AML-193 (cell line): ENCODE measurements at places on chromosomes 6 and 20.

DNA sequence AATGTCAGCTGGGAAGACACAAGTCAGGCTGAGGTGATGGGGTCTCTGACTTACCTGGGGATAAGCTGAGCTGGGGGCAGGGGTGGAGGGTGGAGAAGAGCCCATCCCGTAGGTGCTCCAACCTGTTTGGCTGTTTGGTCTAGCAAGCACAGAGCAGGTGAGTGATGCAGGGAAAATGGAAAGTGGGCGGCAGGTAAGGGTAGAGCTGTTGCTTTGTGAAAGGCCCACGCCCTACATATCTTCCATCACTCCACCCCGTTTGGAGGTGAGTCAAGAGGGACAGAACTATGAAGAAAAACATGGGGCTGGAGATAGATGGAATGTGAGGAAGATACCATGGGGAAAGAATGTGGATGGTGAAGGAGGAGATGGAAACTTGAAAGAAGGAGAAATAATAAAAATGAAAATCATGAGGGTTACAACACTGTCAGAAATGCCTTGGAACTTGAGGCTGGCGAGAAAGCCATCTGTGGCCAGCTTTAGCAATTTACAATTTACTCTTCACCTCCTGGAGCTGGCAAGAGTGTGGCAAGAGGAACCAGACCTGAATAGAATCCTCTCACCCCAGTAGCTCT lies 1.3 kb downstream of the LY6G6C start:
- no peak for DNase-seq

DNA sequence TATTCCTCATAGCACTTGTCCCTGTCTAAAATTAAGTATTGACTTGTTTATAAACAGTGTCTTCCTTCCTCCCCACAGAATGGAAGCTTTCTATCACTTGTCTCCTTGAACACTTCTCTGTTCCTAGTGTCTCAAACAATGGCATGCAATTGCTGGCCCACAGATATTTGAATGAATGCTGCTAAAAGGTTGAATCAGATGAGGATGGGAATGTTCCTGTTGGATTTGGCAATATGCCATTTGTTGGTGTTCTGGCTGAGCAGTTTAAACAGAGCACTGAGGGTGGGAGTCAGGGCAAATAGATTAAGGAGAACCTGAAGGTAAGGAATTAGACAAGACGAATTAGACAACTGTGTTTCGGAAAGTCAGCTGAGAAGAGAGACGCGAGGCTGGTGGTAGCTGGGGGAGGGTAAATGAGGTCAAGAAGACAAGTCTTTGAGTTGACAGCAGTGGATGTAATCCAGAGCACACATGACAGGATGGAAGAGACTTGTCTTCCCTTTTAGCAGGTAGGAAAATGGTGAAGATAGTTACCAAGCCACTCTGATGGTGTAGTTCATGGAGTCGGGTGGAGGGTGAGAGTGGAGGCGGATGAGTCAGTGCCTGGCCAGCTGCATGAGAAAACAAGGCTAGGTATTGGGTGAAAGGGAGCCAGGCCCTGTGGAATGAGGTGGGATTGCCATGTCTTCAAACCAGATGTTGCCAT lies 58.3 kb upstream of the GNRH2 start:
- DNase-seq = no peak

DNA sequence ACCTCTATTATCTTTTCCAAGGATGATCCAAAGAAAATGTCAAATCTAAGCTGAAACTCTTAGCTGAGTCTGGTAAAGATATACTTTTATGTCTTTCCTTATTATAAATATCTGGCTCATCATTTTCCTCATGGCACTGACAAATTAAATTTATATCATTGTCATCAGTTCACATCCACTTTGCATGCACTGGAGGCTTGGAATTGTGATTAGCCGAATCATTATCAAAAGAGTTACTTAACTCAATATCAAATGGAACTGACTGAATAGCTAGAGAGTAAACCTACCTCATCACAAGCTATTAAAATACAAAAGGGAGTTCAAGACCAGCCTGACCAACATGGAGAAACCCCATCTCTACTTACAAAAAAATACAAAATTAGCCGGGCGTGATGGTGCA lies 713.9 kb upstream of the MARCKS start:
- no peak for DNase-seq

DNA sequence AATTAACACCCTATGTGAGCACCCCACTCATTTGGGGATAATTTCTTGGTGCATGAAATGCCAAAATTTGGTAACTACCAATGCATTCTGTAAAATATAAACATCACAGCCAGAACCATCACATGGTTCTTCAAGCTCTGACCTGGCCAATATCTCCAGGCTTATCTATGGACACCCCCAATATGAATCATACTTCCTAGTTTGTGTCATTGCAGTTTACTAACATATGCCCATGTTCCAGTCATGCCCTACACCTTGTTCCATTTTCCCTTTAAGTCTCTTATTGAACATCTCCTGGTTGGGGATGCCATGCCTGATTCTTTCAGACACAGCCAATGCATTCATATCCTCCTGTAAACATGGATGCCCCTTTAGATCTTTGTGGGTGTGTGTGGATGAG lies 572.8 kb upstream of the BTBD3 start:
- no peak for DNase-seq

GRCh38 chr20:3896302-3896701 lies 7.1 kb downstream of the PANK2 start:
- DNase-seq = no peak

DNA sequence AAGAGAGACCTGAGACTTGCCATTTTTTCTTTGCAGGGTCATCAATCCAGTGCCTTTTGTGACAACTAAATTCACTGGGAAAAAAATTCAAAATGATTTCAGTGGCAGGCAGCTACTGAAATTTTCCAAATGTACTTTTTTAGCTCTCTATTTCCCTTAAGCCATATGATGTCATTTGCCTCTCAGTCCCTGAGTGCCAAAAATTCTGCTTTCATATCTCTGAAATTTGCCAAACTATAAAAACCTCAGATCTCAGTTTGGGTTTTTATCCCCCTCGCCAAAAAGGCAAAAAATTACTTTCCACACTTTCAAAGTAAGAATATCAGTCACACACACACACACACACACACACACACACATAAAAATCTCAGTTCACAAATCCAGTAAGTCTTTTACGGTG lies 651.3 kb upstream of the ARID1B start:
- no peak for DNase-seq

GRCh38 chr6:143864234-143864633 lies at the start of gene ZC2HC1B:
Gene ZC2HC1B (plus strand): TSS chr6:143864474. CDS start chr6:143864540, 66 bp downstream.
- no peak for DNase-seq

GRCh38 chr20:50810842-50811241 lies 16.0 kb downstream of the BCAS4 start:
- no peak for DNase-seq

- DNase-seq = no peak
These were observed 265.2 kb downstream of the TAF4 start for GRCh38 chr20:61800359-61801064.

GRCh38 chr6:14476793-14477531 lies 359.4 kb downstream of the CD83 start:
- DNase-seq = no peak

- no peak for DNase-seq
These were observed 183.6 kb downstream of the PRL start for GRCh38 chr6:22113026-22113766.

GRCh38 chr6:89254569-89254968 lies 37.4 kb upstream of the GABRR1 start:
- DNase-seq = no peak

DNA sequence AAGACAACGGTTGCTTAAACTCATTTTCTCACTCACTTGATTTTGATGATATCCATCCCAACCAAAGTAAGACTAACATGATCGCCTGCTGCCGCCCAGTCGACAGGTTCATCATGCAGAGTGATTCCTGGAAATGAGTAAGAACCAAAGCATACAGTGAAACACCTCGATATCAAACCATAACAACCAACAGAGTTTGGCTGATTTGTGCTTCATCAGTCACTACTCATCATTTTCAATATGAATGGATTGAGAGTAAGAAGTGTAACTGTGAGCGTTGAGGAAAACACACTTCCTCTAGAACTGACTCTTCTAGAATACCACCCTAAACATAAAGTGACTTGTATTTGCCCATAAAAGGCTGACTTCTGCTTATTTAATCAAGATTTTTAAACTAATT lies 29.2 kb upstream of the ALDH8A1 start:
- DNase-seq = no peak

- no peak for DNase-seq
These were observed 18.7 kb downstream of the TGM6 start for GRCh38 chr20:2399390-2399789.

- DNase-seq = no peak
These were observed 143.6 kb downstream of the PHACTR3 start for GRCh38 chr20:59747671-59748515.

DNA sequence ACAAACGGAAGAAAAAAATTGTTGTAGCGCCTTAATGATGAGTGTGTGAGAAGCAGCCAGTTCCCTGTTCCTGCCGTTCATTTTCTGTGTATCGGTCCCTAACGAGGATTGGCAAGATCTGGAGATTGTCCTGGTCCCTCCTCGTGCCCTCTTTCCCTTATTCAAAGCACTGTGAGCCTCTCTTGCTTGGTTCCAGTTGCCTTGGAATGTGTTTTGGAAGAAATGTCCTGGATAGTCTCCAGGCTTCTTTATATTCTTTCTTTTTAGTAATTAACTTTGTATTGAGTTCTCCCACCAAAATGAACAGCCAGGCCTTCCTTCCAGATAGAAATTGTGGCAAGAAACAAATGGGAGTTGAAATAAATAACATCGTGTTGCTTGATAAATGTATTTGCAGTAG lies 348.3 kb downstream of the CDH26 start:
- DNase-seq = no peak

DNA sequence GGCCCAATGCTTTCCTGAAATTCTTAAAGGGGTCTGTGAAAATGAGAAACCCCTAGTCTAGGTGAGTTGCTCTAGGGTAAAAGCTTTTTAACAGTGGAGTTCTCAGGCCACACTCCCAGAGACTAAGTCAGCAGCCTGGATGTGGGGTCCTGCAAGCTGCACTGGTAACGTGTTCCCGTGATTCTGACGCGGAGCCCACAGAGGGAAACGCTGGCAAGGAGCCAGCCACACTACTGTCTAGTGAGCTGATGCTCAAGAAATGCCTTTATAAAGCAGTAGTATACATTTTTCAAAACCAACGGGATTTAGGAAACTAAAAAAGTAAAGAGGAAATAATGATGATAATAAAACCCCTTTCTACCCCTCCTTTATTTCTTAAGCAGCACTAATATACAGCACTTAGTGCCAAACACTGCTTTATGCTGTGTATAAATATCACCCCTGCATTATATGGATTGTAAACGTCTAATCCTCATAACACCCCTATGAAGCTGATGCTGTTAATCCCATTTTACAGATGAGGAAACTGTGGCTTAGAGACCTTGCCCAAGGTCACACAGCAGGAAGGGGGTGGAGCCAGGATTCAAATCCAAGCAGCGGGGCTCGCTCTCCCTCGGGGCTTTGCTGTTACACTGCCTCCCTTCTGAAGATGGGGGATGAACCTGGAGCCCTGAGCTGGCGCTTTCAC lies 25.0 kb downstream of the KCNK15 start:
- DNase-seq = no peak

- DNase-seq = no peak
These were observed 113.8 kb downstream of the MAP3K4 start for GRCh38 chr6:161105408-161105807.

- DNase-seq = no peak
These were observed 20.6 kb upstream of the CSNK2A1 start for GRCh38 chr20:564192-564591.

- DNase-seq = no peak
These were observed 29.6 kb downstream of the PTK7 start for GRCh38 chr6:43105538-43106222.

DNA sequence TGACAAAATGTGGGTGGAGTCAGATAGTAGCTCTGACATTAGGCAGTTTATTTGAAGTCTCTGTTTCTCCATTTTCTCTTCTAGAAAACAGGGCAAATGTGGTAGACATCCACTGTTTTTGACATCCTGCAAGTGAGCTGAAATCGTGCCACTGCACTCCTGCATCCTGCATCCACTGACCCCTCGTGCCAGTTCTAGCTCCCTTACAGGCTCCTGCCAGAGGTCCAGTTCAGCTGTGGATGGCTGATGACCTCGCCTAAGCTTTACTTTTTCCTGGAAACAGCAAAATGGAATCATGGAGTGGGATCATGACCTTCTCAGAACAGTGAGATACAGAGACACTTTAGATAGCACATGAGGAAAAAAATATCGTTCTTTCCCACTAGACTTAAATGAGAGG lies 58.5 kb downstream of the TULP4 start:
- DNase-seq = no peak

GRCh38 chr6:43772681-43773049 lies 2.7 kb downstream of the VEGFA start:
- no peak for DNase-seq

GRCh38 chr20:58719258-58719657 lies 26.7 kb downstream of the NPEPL1 start:
- DNase-seq = no peak

- no peak for DNase-seq
These were observed 172.1 kb downstream of the CDKAL1 start for GRCh38 chr6:20706238-20706938.

DNA sequence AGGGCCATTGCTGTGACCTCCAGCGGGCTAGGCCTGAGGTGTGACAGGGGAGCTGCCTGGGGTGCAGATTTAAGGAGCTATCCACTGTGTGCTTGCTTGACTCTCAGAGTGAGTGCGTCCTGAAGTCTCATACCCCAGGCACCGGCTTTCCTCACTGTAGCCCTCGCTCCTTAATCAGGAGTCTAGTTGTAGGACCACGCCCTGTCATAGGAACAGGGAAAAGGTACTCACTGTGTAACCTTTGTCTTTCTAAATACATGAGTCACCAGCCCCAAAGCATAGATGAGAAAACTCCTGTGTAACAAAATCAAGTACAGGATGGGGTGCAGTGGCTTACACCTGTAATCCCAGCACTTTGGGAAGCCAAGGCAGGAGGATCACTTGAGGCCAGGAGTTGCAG lies 141.7 kb downstream of the TMEM242 start:
- DNase-seq = no peak

DNA sequence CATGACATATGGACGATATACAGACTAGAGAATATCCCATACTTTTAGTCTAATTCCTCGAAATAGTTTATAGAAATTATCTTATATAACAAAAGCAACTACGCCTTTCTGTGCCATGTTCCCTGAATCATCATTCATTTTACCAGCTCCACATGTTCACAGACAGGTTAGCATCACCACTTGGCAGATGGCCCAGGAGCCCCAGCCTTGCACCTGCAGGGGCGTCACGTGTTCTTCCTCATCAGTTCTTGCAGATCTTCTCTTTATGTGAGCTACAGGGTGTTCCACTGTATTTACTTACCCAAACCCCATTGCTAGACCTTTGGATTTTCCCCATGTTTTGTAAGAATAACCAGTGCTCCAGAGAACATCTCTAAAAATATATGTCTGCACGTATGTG lies 12.6 kb upstream of the BNIP5 start:
- DNase-seq = no peak
